ENCODE measurements at places on chromosomes 2 and 18.

GRCh38 chr2:232955856-232956255 lies 57.2 kb downstream of the NGEF start:
- no peak for DNase-seq

GRCh38 chr18:48252525-48252924 lies 156.7 kb downstream of the ZBTB7C start:
- no peak for DNase-seq

- DNase-seq: no peak
Measured at GRCh38 chr2:183001948-183002347, 36.3 kb downstream of the NCKAP1 start.

GRCh38 chr2:4973973-4974372 lies 718.2 kb upstream of the SOX11 start:
- no peak for DNase-seq

- DNase-seq: no peak
Measured at GRCh38 chr2:62320657-62321357, 124.9 kb downstream of the B3GNT2 start.

DNA sequence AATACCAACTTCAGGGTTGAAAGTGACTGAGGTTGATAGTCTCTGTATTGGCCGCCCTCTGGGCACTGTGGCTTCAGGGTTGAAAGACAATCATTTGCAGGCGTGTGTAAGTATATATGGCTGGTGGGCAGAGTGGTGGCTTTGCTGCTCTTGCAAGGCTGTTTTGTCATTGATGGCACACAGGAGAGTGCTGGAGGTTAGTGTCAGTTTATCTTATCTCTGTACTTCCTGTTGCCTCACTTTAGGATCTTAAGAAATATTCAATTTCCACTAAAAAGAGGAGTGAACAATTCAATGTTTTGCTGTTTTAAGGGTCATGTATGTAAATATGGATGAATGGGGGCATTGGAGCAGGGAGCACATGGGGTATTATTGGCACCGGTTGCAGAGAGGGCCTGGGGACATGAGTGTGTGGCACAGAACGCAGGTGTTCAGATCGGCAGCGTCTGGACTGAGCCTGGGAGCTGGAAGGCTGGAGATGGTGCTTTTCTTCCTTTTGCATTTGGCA lies 51.5 kb downstream of the NCK2 start:
- no peak for DNase-seq

- DNase-seq: no peak
Measured at GRCh38 chr18:21457179-21457535, 143.3 kb downstream of the ESCO1 start.

DNA sequence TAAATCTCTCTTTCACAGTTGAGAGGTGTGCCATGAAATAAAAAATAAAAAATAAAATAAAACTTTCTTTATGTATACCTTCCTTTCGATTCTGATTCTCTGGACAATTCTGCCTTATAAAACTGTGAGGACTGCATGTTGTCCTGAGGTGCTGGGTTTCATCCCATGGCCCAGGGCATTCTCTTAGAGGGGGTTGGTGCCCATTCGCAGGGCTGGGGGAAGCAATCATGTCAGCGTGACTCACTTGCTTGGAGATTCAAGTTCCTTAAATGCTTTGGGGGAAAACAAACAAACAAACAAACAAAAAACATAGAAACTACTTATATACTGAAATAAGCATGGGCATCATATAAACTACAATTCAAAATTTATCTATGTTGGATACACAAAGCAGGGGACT lies 122.0 kb upstream of the ST6GAL2 start:
- DNase-seq: no peak

DNA sequence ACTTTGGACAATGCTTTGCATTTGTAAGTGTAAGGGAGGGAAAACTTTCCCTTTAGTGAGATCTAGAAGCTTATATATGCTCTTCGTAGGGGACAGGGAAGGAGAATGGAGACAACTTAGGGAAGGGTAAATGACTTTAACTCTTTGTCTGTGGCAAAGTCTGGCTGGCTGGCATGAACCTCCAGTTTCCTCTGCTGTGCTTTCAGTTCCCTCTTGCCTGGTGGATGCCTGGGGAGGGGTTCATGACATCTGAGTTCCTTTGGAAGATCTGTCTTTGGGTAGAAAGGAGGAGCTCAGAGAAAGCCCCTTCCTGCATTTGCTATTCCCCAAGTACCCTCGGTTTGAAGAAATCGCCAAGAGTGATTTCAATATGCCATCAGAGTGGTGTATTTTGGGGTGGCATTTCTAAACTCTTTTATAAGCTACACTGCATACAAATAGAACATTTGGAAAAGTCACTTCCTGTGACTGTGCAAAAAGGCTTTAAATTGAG lies 143.6 kb downstream of the VAPA start:
- no peak for DNase-seq

GRCh38 chr2:152336119-152336853 lies 1.3 kb downstream of the FMNL2 start:
- DNase-seq: peak; percentile 54

DNA sequence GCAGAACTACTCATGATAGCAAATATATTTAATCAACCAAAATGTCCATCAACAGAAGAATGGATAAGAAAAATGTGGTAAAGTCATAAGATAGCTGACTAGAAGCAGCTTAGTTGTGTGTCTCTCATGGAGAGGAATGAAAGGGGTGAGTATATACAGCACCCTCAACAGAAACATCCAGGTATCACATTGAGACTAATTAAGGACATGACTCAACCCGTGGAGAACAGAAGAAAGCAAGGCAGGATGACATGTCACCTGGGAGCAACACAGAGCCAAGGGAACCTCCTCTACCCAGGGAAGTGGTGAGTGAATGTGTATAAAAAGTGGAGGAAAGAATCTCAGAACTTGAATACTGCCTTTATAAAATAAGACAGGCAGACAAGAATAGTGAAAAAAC lies 1695.0 kb upstream of the CELF4 start:
- DNase-seq: no peak

- no peak for DNase-seq
Measured at GRCh38 chr2:190149200-190149599, 86.7 kb upstream of the MSTN start.

DNA sequence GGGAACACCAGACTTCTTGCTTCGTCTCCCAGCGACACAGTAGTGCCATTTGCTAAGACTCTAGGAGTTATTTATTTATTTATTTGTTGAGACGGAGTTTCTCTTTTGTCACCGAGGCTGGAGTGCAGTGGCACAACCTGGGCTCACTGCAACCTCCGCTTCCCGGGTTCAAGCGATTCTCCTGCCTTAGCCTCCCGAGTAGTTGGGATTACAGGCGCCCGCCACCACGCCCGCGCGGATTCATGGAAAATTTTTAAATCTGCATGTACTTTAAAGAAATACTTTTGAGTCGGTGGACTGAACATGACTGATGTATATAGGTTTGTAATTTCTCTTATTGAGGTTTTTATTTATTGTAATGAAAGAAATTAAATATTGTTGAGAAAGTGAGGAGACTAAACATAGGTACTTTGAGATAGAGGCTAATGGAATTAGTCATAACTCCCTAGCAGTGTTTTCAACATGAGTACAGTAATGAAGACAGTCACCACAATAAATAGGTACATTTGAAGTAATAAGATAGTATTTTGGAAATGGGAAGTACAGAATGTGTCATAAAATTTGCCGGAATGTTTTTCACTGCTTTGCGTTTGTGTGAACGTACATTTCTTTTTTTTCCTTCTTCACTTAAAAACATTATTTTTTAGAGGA lies 983 bp downstream of the MTX2 start:
- no peak for DNase-seq

DNA sequence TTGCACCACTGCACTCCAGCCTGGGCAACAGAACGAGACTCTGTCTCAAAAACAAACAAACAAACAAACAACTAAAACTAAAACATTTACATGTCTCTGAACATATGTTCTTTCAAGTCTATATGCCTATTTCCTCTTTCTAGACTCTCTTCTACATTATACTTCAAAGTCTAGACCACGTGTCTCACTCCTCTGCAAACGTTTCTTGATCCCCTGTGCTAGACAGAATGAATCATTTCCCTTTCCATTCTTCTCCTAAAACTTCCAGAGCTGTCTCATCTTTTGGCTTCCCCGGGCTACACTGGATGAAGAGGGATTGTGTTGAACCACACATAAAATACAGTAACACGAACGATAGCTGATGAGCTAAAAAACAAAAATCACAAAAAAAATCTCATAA lies 67.1 kb downstream of the BAZ2B start:
- no peak for DNase-seq

GRCh38 chr2:96787411-96787810 lies 26.7 kb downstream of the CNNM4 start:
- DNase-seq: no peak

DNA sequence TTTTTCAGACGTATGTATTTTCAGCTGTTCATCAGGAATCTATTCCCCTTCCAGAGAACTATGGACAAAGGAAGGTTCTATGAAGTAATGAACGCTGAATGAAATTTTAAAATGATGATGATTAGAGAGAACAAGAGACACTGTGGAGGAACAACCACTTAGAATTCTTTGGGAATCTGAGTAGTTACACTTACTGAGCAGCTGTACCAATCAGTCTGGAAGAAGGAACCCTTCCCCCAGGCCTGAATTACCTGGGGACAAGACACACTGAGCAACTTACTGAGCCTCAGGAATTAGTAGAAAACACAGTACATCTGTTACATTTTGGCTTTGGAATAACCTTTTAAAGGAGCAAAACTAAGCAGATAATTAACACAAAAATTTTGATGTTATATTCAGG lies 1.9 kb downstream of the MSTN start:
- DNase-seq: no peak

DNA sequence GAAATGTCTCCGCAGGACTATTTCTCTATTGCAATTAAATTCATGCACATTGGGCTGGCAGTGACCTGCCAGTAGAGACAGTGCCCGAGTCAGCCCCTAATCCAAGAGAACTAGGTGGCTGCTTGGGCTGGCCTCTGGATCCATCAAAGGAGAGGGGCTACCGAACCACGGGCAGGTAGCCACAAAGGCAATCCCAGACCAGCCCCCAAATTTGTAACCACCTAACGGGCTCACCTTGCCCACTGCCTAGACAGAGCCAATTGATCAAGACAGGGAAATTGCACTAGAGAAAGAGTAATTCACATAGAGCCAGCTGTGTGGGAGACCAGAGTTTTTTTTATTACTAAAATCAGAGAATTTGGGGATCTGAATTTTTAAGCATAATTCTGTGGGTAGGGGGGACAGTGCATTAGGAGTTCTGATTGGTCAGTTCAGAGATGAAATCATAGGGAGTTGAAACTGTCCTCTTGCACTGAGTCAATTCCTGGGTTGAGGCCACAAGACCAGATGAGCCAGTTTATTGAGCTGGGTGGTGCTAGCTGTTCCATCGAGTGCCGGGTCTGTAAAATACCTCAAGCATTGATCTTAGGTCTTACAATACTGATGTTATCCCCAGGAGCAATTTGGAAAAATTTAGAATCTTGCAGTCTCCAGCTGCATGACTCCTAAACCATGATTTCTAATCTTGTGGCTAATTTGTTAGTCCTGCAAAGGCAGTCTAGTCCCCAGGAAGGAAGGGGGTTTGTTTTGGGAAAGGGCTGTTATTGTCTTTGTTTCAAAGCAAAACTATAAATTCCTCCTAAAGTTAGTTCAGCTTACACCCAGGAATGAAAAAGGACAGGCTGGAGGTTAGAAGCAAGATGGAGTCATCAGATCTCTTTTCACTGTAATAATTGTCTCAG lies 260.4 kb upstream of the SP5 start:
- DNase-seq: no peak

DNA sequence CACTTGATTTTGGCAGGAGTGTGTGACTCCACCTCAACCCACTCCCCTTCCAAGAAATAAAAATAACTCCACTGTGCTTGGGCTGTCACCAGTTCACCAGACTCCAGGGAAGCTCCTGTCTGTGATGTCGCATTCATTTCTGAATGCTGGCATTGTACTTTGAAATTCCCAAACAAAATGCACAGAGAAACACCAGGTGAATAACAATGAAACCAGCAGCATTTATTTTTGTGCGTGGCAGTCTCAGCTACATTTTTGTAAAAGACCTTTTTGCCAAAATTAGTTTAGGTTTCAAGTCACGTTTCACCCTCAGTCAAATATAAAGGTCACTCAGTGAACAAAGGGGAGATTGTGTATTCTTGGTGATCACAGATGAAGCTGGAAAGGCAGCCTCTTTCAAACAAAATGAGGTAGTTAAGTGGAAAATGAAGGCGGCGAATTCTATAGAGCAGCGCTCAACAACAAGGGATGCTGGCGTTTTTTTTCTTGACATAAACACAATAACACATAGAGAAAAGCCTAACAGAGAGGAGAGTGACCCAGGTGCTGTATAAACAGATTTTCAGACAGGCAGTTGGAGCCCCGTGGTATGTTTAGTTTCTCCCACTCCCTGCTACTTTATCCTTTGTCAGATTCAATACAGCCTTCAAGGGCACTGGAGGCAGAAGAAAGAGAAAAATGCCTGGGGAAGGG lies 210.3 kb upstream of the GCFC2 start:
- DNase-seq: no peak

DNA sequence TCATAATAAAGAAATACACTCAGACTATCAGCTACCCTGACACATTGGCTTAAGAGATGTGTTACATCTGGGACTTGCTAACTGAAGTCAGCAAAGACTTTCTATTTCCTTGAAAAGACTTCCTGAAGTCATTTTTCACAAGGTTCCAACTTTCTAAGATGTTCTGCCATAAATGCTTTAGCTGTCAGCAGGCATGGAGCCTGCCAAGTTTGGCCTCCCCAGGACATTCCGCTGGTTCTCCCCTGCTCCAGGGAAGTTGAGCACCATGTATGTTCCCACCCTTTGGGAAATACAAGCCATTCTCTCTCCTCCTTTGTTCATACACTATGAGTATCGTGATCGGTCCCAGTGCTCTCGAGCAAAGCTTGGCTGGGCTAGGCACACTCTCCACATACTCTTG lies 202.7 kb upstream of the CCDC68 start:
- no peak for DNase-seq

DNA sequence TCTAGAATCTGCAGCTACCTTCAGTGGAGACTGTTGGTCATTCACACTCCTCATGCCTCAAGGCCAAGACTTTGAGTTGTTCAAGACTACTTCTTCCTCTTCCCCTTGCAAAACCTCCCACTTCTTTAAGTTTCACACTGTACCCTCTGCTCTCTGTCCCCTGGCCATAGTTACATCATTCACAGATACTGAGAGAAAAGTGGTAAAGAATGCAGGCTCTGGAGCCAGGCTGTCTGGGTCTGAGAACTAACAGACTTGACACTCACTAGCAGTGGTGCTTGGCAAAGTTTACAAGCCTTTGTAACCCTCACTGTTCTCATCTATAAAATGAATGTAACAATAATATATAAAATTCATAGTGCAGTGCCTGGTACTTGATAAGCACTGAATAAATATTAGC lies 61.8 kb downstream of the CDH20 start:
- no peak for DNase-seq

DNA sequence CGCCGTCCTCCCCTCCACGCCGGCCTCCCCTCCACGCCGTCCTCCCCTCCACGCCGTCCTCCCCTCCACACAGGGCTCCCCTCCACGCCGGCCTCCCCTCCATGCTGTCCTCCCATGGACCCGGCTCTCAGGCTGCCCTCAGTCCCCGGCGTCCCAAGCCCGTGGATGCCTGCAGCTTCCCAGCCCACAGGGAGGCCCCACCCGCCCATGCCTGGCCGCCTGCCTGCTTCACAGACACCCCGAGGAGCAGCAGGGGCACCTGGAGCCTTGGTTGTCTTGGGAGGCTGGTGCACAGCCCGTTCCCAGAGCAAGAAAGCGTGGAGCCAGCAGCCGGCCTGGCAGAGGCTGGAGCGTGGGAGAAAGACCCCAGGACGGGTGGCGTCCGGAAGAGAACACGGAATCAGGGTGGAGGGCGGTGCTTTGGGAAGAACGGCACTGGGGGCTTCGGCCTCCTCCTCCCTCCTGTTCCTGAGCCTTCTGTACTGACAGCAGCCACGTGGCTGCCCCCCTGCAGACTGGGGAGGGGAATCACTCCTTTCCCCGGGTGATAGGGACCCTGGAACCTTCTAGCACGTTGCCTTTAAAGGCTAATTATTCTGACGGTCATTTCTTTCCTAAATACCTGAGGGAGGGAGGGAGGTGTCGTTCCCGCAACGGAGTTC lies 26.2 kb upstream of the KCNG2 start:
- no peak for DNase-seq

Measured in substantia nigra (tissue), 51 donors.